Epithelial cell of alveolus of lung (primary cell): ENCODE measurements at places on chromosomes 4 and X. TPM values are rescaled to one million over a fixed set of nuclear protein-coding genes. Genes with fewer than 3 reads are reported as not detected.

The MUC7 gene
- not detected in 2 replicates for total RNA-seq

The TECRL gene
- total RNA-seq = not detected in 2 replicates

The TMSB15C gene
- total RNA-seq = 1.9 and 3.2 TPM in 2 replicates

The ADAM29 gene
- not detected in 2 replicates for total RNA-seq
